Renal cortical epithelial cell (primary cell): ENCODE measurements at places on chromosomes 16 and 17. TPM values are rescaled to one million over a fixed set of nuclear protein-coding genes. Genes with fewer than 3 reads are reported as not detected.
A peak's percentile ranks its signal among the peaks of the same experiment; 100 is the strongest.

DNA sequence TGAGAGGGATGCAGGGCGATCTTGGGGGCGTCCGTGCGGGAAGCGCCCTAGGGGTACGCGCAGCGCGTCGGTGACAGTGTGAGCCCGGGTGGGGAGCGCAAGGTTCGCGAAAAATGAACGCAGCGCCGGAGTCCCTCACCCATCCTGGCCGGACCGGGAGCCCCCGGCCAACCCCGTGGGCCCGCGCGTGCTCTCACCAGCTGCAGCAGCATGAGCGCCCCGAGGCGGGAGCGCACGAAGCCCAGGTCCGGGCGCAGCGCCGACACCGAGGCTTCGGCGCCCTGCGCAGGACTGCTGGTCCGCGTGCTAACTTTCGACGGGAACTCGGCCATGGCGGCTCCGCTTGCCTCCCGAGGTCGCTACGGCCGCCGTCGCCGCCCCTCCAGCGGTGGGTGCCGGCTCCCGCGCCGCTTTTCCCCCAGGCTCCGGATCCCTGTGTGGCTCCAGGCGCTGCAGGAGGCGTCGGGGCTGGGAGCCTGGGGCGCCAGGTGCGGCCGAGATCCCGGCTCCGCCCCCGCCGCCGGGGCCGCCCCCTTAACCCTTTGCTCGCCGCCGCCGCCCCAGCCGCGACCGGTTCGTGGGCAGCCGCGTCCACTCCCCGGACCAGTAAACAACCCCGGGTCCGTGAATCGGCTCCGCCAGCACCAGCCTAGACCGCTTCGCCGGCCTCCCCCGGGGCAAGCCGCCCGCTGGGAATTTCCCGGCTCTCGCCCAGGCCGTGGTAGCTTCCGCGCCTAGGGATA lies at the start of gene PLLP:
Gene PLLP (minus strand): TSS at position 464 of the 743 bp plus-strand sequence. CDS start 132 bp downstream, at position 332.
- DNase-seq: peak; percentile 21

- DNase-seq: no peak
Measured at GRCh38 chr17:68356520-68356919, 65.2 kb downstream of the ARSG start.

- DNase-seq: no peak
Measured at GRCh38 chr17:44557651-44558285, 484 bp downstream of the FZD2 start.

DNA sequence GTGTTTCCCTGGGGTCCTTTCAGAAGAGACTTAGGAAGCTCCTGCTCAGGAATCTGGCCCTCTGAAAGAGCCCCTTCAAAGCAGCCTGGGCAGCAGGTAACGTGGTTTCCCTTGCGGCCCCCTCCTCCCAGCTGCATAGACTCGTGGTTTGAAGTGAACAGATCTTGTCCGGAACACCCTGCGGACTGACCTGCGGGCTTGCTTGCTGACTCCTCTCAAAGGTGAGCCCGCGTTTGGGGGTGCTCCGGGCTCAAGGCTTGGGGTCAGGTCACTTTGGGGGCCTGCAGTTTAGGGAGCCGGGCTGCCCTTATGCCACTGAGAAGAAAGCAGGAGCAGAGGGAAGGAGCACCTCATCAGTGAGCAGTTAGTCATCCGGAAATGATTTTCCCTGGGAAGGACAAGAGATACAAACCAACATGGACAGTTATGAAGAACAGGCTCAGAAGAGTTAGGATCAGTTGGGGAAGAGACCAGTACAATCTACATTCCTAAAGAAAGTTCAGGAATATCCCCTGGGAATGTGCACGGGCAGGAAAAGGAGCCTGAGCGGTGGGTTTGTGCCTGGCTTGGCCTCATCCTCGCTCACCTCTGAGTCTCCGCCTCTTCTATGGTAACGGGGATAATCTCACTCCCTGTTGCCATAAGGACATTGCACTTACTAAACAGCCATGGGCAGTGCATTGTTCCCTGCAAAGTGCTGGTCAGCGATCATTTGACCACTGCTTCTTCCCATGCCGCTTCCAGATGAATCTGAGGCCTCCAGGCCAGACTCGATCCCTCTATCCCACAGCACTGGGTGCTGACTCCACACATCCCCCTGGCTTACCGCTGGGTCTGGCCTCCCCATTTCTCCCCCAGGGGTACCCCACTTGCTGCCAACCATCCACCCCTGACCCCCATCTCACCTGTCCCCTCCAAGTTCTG lies 10.0 kb downstream of the LDHD start:
- no peak for DNase-seq

DNA sequence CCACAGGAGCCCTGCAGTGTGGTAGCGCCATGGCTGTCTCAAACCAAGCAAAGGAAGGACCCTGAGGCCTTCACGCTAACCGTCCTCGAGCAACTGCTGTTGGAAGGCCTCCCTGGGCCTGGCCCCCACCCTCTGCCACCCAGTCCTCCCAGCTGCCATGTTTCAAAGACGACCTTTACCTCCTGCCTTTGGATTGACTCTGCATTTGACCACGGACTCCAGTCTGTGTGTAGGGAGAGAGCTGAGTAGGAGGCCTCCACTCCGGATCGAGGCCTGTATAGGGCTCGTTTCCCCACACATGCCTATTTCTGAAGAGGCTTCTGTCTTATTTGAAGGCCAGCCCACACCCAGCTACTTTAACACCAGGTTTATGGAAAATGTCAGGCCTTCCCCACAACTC lies 24.3 kb downstream of the PLCD3 start:
- DNase-seq: no peak

DNA sequence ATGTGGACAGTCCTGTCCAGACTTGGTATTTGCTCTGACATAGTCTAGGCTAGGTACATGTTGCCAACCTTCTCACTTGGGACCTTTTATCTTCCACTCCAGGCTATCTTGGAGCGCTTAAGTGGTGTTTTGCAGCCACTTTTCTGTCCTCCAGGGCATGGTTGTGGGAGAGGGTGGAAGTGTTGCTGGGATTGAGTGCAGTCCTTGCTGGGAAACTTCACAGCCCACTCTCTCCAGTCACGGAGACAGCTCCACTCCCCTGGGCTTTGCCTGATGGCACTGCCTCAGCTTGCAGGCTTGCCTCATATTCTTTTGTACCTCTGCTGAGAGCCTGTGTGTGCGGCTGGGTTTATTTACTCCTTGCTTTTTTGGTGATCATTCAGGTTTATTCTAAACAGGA lies 17.4 kb downstream of the RPA1 start:
- no peak for DNase-seq

DNA sequence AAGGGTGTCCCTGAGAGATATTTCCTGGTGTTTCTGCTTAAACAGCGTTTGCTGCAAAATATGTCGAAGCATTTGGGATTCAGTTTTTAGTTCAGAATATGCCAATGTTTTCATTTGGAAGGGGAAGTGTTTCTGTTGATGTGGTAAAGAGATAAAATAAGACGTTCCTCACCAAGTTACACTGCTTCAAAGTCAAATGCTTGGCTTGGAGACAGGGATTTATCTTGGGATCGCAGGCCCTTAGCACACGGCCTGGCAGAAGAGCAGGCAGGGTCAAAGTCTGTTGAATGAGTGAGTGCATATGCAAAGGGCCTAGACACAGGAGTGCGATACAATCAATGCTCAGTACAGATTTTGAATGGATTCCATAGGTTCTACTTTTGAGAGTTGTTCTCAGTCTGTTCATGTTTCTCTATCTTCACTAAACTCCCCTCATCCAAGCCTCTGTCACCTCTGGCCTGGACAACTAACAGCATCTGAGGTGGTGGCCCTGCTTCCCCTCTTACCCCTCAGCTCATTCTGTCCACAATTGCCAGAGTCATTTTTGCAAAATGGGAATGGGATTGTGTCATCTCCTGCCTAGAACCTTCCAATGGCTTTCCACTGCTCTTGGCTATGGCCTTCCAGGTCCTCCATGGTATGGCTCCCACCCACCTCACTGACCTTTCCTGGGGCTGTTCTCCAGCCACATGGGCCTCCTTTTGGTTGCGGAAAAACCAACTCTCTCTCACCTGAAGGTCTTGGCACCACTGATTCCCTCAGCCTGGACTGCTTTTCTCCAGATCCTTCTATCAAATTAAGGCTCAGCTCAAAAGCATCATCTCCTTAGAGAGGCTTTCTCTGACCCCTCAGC lies 3.2 kb downstream of the DEXI start:
- DNase-seq: no peak

DNA sequence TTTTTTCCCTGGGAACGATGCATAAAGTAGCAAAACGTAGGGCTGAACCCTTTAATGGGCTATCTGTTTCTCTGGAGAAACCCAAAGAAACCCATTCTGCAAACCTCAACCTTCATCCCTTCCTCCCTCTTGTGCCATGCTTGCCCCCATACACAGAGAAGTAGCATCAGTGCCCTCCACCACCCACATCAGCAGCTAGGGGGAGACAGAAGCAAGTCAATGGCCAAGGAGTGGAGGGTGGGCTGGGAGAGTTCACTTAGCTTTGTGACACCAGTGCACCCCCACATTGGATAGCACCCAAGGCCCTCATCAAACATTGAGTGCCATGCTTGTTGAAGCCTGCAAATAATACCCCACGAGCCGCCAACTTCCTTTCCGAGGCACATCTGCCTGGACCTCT lies 282.4 kb downstream of the ABCC12 start:
- no peak for DNase-seq

The PYY gene
- total RNA-seq: not detected in 2 replicates

The AIPL1 gene
- total RNA-seq: not detected in 2 replicates

The FASN gene
- 84.0 and 103 TPM in 2 replicates for total RNA-seq

The PDP2 gene
- 8.3 and 11.5 TPM in 2 replicates for total RNA-seq
